Activated naive CD8-positive, alpha-beta T cell treated with anti-CD3 and anti-CD28 coated beads, Interleukin-2, amount 50 U/mL, for 24 hours (primary cell): ENCODE measurements at places on chromosomes 13 and 19.

DNA sequence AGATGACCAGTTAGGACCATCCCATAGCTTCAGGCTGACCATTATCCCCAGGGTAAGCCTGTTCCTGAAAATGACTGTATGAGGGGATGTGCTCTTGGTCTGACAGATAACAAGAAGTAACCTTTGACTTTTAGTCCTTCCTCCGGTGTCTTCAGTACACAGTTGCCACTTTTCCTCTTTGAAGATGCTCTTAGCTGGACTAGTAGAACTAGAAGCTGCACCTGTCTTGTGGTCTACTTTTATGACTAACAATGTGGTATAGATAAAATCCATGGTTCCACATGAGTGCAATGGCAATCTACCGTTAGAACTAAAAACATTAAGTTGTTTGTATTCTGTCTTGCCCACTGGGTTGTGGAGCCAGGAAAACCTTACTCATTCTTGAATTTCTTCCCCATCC lies 5.9 kb upstream of the RUBCNL start:
- H3K4me1 ChIP-seq: peaks cover 28% of the 10 kb centered on the region
- H3K27ac ChIP-seq: no peak overlapping the region
- H3K27me3 ChIP-seq: peaks cover 6% of the 10 kb centered on the region
- DNase-seq: no peak
- no peaks in the 10 kb centered on the region for H3K36me3 ChIP-seq

- H3K36me3 ChIP-seq: no peaks in the 10 kb centered on the region
- no peak for DNase-seq
- no peaks in the 10 kb centered on the region for H3K4me1 ChIP-seq
- no peak overlapping the region for H3K4me3 ChIP-seq
- no peak overlapping the region for H3K27ac ChIP-seq
Observed at GRCh38 chr13:65330287-65330686, 1899.8 kb downstream of the PCDH9 start.

DNA sequence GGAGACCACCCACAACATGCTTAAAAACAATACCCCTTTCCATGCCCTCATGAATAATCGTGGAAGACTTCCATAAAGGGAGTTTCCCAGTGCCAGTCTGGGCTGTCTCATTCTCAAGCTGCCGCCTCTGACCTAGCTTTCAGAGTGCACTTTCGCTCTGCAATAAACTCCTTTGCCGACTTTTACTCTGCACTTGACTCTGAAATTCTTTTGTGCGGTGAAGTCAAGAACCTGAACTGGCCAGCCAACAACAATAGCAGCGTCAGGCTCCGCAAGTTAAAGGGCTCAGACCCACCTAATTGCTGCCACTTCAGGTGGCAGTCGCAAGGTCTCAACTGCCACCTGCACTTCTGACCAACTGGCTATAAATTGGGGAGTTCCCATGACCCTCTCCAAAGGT lies 10.3 kb upstream of the LEUTX start:
- no peak overlapping the region for H3K27ac ChIP-seq
- no peaks in the 10 kb centered on the region for H3K4me1 ChIP-seq
- peaks cover 15% of the 10 kb centered on the region for H3K27me3 ChIP-seq
- H3K4me3 ChIP-seq: no peak overlapping the region
- H3K36me3 ChIP-seq: no peaks in the 10 kb centered on the region

- no peak for DNase-seq
- H3K4me3 ChIP-seq: no peak overlapping the region
- peaks cover 21% of the 10 kb centered on the region for H3K4me1 ChIP-seq
- H3K36me3 ChIP-seq: peaks cover 22% of the 10 kb centered on the region
- H3K27me3 ChIP-seq: no peaks in the 10 kb centered on the region
Observed at GRCh38 chr19:17097593-17098126, 22.1 kb downstream of the MYO9B start.

DNA sequence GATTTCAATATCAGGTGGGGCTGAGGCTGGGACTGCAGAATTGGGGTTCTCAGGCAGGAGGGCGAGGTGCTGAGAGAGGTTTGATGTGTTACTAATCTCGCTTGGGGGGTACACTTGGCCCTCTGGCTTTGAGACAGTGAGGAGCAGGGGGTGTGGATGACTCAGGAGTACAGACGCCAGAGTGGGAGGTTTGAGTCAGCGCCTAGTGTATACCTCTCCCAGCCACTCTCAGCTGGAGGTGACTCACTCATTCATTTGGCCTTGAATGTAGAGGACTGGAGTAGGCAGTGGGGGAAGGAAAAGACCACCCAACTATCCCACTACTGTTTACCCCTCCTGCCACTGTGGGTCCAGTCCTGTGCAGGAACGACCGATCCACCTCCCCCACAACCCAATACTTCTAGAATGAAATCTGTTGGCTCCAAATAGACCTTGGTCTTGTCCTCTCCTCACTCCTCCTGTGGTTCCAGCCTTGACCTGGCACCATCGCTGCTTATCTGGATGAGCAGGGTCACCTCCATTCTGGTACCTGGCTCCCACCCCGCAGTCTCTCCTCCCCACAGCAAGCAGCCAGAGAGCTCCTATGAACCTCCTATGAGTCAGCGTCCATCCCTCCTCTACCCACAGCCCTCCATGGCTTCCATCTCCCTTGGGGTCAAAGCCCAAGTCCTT lies 20.1 kb upstream of the ZNRF4 start:
- no peaks in the 10 kb centered on the region for H3K36me3 ChIP-seq
- H3K27ac ChIP-seq: no peak overlapping the region
- H3K27me3 ChIP-seq: peaks cover 43% of the 10 kb centered on the region
- peaks cover 21% of the 10 kb centered on the region for H3K4me1 ChIP-seq

- H3K27ac ChIP-seq: no peak overlapping the region
- H3K4me1 ChIP-seq: peaks cover 30% of the 10 kb centered on the region
- peaks cover 32% of the 10 kb centered on the region for H3K27me3 ChIP-seq
- no peaks in the 10 kb centered on the region for H3K36me3 ChIP-seq
- no peak overlapping the region for H3K4me3 ChIP-seq
Observed at GRCh38 chr13:110337247-110337646, 30.2 kb downstream of the COL4A2 start.

GRCh38 chr13:106680796-106681472 lies 113.0 kb upstream of the ARGLU1 start:
- H3K4me3 ChIP-seq: no peak overlapping the region
- H3K27ac ChIP-seq: no peak overlapping the region
- no peak for DNase-seq
- no peaks in the 10 kb centered on the region for H3K36me3 ChIP-seq
- H3K4me1 ChIP-seq: no peaks in the 10 kb centered on the region

- H3K36me3 ChIP-seq: no peaks in the 10 kb centered on the region
- DNase-seq: no peak
- H3K4me1 ChIP-seq: peaks cover 15% of the 10 kb centered on the region
- H3K27me3 ChIP-seq: peaks cover 7% of the 10 kb centered on the region
Observed at GRCh38 chr13:50309318-50309717, 294.1 kb downstream of the KCNRG start.

DNA sequence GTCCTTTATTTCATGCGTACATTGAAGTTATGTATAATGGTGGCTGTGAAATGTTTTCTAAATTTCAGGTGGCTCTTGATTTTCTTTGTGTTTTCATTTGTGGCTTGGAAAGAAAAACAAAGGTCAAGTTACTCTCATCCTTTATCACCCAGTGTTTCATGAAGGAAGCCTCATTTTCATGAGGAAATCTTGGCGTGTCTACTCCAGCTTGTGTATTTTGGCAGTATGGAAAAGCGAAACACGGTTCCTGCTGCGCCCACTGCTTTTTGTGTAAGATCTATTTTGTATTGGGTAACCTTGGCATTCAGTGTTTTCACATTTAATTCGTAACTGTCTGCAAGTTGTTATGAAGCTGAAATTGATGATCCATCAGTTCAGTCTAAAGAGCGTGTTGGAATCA lies 147.0 kb upstream of the RNF113B start:
- no peaks in the 10 kb centered on the region for H3K36me3 ChIP-seq
- H3K27me3 ChIP-seq: peaks cover 6% of the 10 kb centered on the region
- H3K4me3 ChIP-seq: no peak overlapping the region
- H3K4me1 ChIP-seq: no peaks in the 10 kb centered on the region

- H3K36me3 ChIP-seq: no peaks in the 10 kb centered on the region
- H3K4me3 ChIP-seq: no peak overlapping the region
- no peak overlapping the region for H3K27ac ChIP-seq
- no peak for DNase-seq
Observed at GRCh38 chr19:16258440-16258903, 60.8 kb downstream of the AP1M1 start.

GRCh38 chr13:46171217-46171616 lies 10.8 kb downstream of the LCP1 start:
- H3K27ac ChIP-seq: peak overlapping the region; percentile 96
- H3K36me3 ChIP-seq: peaks cover 65% of the 10 kb centered on the region
- H3K4me1 ChIP-seq: peaks cover 100% of the 10 kb centered on the region
- H3K4me3 ChIP-seq: peak overlapping the region; percentile 92

- H3K4me1 ChIP-seq: no peaks in the 10 kb centered on the region
- DNase-seq: no peak
- H3K27ac ChIP-seq: no peak overlapping the region
- peaks cover 15% of the 10 kb centered on the region for H3K27me3 ChIP-seq
- no peak overlapping the region for H3K4me3 ChIP-seq
Observed at GRCh38 chr19:29538146-29538545, 12.4 kb downstream of the VSTM2B start.

DNA sequence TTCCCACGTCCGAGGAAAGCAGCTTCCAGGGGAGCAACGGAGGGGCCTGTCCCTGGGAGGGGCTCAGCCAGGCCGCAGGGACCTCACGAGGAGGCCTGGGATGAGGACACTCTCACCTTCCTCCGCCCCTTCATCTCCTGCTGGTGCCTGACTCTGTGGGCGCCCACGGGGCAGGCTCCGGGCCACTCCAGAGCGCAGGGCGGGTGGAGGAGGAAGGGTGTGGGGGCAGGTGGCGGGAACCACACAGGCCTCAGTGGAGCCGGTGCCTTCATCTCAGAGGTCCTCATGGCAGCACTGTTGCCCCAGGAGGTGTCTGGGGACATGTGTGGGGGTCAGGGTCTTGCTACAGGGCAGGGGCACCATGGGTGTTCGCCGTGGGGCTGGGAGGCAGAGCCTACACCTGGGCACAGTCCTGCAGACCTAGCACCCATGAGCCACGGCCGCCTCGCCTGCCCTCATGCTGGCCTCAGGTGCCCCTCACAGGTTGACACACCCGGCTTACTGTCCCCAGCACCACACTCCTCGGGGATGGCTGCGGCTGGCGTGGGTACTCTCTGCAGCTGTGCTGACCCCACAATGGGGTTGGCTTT lies 10.1 kb upstream of the TMEM255B start:
- H3K36me3 ChIP-seq: no peaks in the 10 kb centered on the region
- no peak for DNase-seq
- no peaks in the 10 kb centered on the region for H3K27me3 ChIP-seq
- no peak overlapping the region for H3K4me3 ChIP-seq

DNA sequence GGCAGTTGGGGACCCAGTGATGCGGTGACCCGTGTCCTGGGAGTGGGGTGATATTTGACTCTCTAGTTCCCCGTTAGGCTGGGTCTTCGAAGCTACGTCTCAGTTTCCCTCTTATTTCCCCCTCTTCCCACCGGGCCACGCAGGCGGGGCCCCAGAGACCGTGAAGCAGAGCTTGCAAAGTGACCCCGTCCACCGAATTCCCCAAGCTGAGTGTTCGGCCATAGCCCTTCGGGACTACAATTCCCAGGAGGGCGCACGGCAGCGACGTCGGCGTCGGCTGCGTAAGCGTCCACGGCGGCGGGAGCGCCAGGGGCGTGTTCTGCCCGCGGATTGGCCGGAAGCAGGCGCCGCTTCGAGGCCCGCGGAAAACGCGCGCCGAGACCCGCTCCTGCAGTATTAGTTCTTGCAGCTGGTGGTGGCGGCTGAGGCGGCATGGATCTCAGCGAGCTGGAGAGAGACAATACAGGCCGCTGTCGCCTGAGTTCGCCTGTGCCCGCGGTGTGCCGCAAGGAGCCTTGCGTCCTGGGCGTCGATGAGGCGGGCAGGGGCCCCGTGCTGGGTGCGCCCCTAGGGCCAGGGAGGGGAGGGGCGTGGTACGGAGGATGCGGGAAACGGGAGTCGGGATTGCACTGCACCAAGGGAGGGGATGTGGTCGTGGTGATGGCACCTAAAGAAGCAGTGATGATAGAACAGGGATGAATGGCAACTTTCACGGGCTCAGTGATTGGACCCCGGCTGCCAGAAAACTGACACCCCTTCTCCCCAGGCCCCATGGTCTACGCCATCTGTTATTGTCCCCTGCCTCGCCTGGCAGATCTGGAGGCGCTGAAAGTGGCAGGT lies at the start of gene RNASEH2A:
TSS of gene RNASEH2A (plus strand) at position 343 of the 840 bp plus-strand sequence. CDS start at position 433, 90 bp downstream.
- H3K4me3 ChIP-seq: peak within 1 kb of the TSS; percentile 96
- DNase-seq: peak; percentile 90
- no peaks in the 10 kb centered on the region for H3K27me3 ChIP-seq
- peaks cover 24% of the 10 kb centered on the region for H3K4me1 ChIP-seq
- peak within 1 kb of the TSS; percentile 94 for H3K27ac ChIP-seq

DNA sequence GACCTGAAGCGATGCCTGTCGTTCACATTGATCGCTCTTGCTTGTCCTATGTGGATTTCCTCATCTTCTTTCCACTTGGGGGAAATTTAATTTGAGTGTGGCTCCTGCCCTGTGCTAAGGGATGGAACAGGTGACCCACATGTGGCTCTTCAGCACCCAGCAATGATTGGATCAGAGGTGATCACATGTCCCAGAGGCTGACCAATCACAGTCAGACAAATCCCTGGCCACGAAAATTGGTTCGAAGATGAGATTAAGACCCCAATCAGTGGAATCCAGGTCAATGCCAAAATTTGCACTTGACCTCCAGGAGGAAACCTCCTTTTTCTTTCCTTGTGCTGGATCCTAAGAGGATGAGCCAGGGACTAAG lies 23.7 kb downstream of the AMER2 start:
- H3K27me3 ChIP-seq: peaks cover 13% of the 10 kb centered on the region
- H3K36me3 ChIP-seq: no peaks in the 10 kb centered on the region
- no peak overlapping the region for H3K4me3 ChIP-seq
- no peak for DNase-seq

DNA sequence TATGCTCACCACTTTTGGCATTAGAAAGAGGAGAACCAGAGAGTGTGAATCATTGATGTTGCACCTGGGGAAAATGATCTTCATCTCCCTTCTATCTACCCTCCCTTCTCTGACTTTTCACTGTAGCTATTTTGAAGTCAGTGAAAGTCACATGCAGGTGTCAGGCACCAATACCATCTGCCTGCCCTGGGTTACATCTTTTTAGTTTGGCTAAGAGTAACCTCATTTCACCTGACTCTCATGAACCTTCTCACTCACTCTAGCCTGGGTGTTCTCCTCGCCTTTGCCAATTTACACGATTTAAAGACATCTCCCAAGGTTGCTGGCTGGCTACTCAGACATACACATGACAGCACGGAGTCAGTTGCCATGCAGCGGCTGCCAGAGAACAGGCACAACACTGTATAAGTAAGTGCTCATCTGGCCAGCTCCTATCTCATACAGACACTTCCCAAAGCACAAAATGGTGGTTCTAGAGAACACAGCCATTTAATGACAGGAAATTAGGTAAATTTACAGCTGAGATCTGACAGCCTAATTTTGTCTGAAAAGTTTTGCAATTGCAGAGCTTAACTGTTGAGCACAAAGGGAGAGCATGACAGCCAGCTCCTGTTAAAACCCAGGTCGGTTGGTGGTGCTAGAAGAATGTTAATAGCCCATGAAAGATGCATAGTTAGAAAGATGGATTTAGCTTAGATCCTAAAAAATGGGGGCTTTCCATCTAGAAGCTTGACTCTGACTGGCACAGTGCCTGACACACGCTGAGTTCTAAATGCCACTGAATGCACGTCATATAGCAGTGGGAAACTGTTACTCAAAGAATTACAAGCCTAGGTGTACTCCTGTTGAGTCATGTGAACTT lies 32.5 kb downstream of the LCP1 start:
- H3K36me3 ChIP-seq: peaks cover 88% of the 10 kb centered on the region
- peak overlapping the region; percentile 16 for H3K4me3 ChIP-seq
- peak overlapping the region; percentile 91 for H3K27ac ChIP-seq
- H3K4me1 ChIP-seq: peaks cover 52% of the 10 kb centered on the region
- H3K27me3 ChIP-seq: no peaks in the 10 kb centered on the region
- peak; percentile 46 for DNase-seq

- H3K27me3 ChIP-seq: no peaks in the 10 kb centered on the region
- no peak for DNase-seq
- H3K36me3 ChIP-seq: peaks cover 59% of the 10 kb centered on the region
- peaks cover 5% of the 10 kb centered on the region for H3K4me1 ChIP-seq
- H3K27ac ChIP-seq: no peak overlapping the region
- H3K4me3 ChIP-seq: no peak overlapping the region
Observed at GRCh38 chr19:34932494-34932893, 5.8 kb downstream of the ZNF30 start.
